AG20443 (cell line): ENCODE measurements at places on chromosomes 1 and 21.

DNA sequence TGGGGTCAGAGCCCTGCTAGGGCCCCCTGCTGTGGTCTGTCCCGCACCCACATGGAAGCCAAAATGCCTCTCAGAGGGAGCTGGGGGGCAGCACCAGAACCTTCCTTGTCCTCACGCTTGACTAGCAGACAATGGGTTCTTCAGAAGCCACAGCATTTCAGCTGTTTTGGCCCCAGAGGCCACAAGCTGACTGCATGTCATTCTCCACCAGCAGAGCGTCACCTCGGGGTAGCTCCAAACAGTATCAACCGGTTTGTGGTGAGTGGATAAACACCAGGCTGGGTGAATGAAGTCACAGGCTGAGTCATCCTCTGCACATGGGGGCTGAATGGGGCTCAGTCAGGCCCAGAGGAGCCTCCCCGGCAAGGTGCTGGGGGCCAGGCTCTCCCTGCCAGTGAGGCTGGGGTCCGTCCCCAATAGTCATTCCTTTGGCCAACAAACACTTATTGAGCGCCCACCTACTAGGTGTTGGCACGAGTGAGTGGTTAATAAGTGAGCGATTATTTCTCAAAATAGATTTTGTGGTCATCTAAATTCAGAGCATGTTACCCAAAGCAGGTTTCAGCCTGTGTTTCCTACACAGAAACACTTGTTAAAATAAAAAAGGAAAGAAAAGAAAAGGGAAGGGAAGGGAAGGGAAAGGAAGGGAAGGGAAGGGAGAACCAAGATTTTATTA, 9.1 kb downstream of the OLIG1 start:
- peak; percentile 71 for DNase-seq

DNA sequence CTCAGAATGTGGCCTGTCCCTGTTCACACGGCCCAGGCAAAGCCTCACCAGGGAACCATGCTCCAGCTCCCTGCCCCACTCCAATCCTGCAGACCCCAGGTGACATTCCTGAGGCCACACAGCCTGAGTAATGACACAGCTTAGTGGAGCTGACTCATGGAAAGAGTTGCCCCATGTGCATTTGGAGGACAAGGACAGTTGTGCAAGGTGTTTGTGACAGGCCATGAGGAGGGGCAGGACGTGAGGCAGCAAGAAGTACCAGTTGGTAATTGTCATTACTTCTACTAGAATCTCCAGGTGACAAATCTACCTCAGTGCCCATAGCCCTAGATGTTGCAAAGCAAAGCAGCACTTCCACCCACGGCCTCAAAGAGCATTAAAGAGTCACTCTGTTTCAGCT, 15.2 kb downstream of the PRR9 start:
- no peak for DNase-seq

- no peak for DNase-seq
Observed at GRCh38 chr1:197924516-197925123, 7.4 kb downstream of the LHX9 start.

DNA sequence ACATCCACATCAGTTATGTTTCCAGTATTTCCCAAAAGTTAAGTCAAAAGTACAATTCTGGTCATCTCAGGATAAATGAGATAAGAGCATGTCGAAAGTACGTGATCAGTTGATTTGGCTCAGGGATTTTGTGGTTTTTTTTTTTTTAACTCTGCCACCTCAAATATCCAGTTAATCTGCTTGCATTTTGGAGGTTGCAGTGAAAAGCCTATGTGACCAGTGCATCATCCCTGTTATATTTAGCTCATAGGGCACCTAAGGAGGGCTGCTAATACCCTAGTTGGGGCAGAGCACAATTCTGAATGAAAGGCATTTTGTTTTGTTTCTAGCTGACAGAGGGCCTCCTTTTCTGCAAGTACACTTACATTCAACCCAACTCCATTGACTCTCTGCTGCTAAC, 31.7 kb upstream of the RGS16 start:
- no peak for DNase-seq

- no peak for DNase-seq
Observed at GRCh38 chr1:155451199-155451598, 111.4 kb downstream of the ASH1L start.

DNA sequence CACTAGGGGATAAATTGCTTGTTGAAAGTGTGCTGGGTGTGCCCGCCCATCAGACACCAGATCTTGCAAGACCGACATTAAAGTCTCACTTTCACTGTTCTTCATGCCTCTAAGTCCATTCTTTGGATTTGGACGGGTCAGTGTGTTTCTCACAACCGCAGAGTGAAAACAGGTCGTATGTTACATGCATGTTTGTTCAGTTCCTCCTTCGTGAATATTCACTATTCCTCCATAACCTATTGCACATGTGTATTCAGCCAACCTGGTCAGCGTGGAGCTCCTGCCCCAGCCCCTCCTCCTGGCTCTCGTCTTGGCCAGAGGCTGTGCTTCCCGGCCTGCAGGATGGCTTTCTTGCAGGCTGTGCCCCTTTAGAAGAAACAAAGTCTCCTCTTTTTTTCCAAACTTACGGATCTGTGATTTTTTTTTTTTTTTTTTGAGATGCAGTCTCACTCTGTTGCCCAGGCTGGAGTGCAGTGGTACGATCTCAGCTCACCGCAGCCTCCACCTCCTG, 2.2 kb upstream of the KRTAP10-6 start:
- no peak for DNase-seq

DNA sequence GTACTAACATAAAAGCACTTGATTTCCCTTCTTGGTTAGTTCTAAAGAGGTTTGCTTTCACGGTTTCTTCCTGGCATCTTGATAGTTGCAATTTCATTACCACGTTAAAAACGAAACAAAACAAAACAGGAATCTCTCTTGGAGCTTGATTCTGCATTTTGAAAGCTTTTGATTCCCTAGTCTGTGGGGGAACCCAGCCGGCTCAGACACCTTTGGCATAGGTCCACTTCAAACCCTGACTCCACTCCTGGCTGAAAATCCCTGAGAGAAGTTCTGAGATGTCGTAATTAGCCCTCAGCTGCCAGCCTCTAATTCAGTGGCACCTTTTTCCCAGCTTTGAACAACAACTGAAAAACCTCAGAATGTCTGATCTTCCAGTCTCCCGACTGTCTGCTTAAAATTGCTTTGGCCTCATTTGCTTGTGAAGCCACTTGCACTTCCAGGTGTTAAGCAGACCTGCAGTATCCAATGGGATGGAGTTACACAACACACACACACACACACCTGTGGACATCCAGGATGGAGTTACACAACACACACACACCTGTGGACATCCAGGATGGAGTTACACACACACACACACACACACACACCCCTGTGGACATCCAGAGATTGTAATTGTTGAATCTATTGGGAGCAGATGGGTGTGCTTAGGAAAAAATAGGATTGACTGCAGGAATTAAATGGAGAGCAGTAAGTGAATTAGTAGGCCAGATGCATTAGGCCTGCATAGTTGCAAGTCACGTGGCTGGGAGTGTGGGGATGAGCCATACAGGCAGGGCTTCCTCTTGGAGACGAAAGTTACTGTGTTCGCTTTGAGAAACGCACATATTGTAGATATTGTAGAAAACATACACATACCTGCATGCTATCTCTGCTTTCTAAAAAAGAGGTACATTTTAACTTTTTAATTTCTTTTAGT, 285.6 kb upstream of the FMN2 start:
- DNase-seq: no peak

- no peak for DNase-seq
Observed at GRCh38 chr1:181525104-181525721, 41.9 kb downstream of the CACNA1E start.

DNA sequence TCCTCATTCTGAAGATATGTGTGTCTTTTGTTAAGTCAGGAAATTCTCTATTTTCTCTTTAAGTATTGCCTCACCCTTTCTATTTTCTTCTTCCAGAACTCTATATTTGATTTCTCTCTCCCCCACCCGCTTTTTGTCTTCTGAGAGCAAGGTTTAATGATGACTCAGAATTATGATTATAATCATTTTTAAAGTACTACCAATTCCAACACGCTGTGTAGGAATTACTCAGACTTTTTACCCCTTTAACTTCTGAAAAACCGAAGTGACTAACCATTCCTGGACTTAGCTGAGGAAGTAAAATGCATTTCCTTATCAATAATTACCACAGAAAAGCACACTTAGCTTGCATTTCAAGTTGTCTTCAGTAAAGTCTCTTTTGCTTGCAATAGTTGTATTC, 20.8 kb upstream of the SCYL3 start:
- DNase-seq: peak; percentile 39

GRCh38 chr1:69976896-69977295, 228.5 kb downstream of the LRRC40 start:
- peak; percentile 21 for DNase-seq

DNA sequence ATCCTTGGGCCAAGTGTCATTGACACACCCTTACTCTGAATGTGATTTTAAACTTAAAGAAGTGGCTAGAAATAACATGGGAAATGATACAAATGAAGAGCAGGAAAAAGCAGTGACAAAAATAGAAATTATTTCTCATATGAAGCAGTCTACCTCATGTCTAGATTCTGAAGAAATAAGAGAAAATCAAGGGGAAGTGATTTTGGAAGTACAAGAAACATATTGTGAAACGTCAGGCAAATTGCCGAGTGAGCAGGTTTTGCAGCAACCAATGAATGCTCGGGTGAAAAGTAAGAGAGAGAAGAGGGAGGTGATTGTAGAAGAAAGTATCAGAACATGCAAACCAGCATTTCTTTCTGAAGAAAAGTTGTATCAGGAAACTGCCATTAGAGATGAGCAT, 130.7 kb downstream of the MACF1 start:
- DNase-seq: no peak

GRCh38 chr1:65606426-65606825, 186.0 kb downstream of the LEPR start:
- no peak for DNase-seq

GRCh38 chr1:248094884-248095283, at the start of gene OR2L13:
OR2L13 (plus strand) TSS chr1:248095184; CDS start chr1:248099376, 4,192 bp downstream.
- no peak for DNase-seq

DNA sequence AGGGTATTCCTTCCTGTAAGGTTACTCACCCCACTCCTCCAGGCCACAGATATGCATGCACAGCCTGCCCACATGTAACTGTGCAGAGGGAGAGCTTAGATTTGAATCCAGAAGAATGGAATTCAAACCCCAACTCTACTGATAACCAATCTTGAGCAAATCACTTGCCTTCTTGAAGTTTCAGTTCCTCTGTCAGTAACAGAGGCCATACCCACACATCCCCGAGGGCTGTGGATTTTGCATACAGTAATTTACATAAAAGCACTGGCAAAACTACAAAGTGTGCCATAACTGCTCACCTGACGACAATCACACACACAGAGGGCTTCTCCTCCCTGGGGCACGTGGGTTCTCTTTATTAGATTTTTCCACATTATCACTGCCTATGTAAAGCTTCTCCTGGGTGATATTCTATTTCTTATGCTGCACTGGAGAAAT, 18.6 kb downstream of the CD247 start:
- DNase-seq: no peak

GRCh38 chr1:210937846-210938245, 196.1 kb downstream of the KCNH1 start:
- DNase-seq: no peak

DNA sequence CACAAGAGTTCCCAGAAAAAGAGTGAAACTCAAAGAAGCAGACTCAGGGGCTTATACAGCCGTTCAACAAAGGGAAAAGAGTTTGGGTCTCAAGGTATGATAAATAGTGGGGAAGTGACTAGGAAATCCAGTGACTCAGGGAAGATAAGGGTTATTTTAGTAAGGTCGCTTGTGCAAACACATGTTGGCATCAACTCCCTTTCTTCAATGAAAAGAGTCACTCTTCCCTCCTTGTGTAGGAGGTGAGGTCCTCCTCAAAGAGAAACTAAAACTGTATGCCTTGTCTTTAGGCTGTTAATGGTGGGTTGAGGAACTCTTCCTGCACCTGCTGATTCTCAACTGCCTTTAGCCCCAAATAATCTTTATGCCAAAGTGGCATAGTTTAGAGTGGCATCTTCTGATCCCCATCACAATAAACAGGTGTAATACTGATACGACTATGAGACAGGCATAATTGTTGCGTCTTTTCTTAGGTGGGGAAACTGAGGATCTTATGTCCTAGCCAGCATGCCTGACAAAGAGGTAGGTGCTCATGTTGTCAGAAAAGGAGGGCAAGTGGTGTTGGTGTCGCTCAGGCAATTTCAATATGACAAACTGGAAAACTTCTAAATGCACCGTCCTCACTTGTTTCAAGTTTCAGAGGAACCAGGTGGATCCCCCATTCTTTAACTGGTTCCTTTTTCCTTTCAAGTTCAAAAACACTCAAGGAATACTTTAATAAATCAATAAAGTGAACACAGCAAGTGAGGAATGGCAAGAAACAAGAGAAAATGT, 294.1 kb upstream of the RUNX1 start:
- no peak for DNase-seq

- DNase-seq: no peak
Observed at GRCh38 chr1:80293818-80294217, 1287.3 kb upstream of the ADGRL4 start.

DNA sequence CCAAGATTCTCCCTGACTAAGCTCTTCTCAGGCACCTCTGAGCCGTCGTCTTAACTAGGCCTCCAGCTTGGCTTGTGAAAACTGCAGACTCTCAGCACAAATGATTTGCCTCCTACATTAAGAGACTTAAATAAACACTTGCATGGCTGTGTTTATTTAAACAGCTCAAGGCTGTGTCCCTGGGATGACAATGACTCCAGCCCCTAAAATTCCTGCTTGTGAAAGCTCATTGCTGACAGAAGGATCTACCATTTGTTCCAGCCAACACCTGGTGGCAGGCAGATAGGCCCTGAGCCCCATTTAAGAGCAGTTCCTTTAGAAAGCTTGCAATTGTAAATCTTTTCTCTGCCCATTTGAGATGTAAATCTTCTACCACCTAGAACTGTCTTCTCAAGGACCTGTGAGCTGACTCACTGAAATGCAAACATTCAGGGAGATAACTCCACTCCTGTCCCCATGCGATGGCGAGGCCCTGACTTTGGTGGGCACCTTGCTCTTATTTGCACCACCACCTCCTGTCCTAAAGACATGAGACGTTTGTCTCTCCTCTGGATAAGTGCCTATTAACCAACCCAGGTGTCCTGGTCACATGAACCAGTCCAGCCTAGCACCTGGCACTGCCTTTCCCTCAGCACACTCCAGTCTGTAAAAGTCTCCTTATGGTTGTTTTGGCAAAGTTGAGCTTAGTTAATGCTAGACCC, 15.1 kb upstream of the PCP4 start:
- no peak for DNase-seq

GRCh38 chr1:211648980-211649934, 26.2 kb downstream of the NEK2 start:
- peak; percentile 54 for DNase-seq

GRCh38 chr1:41811051-41811795, 107.5 kb downstream of the HIVEP3 start:
- DNase-seq: no peak

DNA sequence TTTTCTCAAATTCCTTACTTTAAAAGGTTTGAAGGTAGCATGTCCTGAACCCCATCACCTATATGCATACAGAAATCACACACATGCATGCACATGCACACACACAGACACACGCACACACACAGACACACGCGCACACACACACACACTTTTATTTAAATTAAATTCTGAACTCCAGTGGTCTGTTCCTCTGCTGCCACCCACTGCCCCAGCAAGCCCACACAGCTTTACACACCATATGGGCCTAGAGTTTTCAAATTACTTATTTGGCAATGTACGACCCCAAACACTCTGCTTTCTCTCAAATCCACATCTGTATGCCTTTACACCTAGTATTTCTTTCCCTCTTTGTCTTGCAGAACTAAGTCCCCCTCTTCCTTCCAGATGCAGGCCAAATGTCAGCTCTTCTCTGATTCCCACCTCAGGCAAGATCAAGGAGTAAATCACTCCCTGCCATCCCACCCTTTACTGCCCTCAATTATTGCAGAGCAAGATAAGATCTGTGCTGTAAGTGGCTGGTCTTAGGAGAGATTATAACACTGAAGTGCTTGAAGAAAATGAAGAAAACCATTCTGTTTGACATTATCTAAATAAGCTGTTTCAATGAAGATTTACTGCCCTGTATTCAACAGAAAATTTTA, 429.9 kb upstream of the CXADR start:
- no peak for DNase-seq
